Osteocyte (in vitro differentiated cells): ENCODE measurements at places on chromosomes 13 and 19.

DNA sequence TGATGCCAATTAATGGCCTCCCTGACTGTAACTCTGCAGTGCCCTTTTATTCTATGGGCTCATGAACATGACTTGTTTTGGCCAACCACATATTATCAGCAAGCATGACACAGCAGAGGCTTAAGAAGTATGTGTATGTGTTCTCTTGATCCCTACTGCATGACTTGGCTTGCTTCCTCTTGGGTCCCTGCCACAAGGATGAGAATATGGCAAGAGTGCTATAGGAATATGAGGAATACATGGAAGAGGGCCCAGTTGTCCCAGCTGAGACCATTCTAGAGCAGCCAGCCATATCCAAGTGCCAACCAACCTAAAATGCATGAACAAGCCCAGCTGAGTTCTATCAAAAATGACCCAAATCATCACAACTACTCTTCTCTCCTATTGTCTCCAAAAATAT, 576.7 kb upstream of the PCDH9 start:
- DNase-seq, result no peak

DNA sequence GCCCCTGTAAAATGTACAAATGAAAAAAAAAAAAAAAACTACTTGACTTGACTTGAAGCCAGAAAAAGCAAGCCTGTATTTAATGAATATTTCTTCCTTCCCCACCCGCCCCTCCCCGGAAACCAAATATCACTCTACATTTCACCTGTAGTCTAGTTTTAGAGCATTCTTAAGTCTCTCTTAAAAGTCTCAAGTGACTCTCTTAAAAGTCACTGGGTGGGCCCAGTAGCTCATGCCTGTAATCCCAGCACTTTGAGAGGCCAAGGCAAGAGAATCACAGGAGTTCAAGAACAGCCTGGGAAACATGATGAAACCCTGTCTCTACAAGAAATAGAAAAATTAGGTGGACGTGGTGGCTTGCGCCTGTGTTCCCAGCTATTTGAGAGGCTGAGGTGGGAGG, 72.0 kb downstream of the TSC22D1 start:
- no peak for DNase-seq

- DNase-seq, result no peak
Measured at GRCh38 chr13:51298812-51299211, 40.7 kb upstream of the SERPINE3 start.

DNA sequence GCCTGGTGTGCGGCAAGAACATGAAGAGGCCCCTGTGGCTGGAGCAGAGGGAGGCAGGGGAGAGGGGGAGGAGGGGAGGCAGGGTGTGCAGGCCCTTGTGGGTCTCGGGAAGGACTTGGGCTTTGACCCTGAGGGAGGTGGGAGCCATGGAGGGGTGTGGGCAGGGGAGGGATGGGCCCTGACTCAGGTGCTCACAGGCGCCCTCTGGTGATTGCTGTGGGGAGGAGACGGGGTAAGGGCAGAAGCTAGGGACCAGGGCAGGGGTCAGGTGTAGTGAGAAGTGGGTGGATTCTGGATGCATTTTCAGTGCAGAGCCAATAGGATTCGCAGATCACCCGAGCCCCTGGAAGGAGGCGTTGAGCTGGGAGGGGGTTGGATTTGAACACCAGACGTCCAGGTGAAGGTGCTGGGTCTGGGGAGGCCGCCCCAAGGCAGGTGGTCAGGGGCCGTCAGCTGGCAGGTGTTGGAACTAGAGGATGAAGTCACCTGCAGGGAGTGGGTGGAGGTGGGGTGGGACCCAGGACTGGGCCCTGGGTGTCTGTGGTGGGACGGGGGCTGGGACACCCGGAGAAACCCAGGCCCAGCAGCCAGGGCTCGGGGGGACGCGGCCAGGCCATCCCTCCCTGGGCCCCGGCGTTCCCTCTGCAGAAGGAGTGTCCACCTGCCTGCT, 185.4 kb downstream of the KDM4B start:
- no peak for DNase-seq

DNA sequence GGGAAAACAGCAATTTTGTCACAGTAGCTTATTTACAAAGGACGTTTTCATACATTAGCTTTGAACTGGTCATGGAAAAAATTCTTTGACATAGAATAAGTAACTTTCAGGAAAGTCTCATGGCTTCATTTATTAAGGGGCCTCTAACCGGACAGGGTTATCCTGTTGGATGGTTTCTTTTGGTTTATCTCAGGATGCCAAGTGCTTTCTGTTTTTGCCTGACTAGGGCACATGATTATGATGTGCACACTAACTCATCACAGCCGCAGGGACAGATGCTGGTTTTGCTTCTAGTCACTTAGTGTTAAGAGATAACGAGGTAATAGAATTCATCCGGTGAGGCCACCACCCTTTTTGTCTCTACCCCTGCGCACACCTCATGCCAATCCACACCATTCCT, 53.0 kb downstream of the TGDS start:
- no peak for DNase-seq

GRCh38 chr19:12703046-12703445, 6.6 kb upstream of the FBXW9 start:
- DNase-seq, result no peak
